HCEC 1CT (cell line): ENCODE measurements at places on chromosomes 2 and 18.

- DNase-seq = no peak
Observed at GRCh38 chr2:222261504-222261903, 37.3 kb downstream of the PAX3 start.

- no peak for DNase-seq
Observed at GRCh38 chr2:171036532-171036931, 107.5 kb downstream of the GORASP2 start.

- DNase-seq = no peak
Observed at GRCh38 chr2:126774761-126775160, 118.8 kb downstream of the GYPC start.

DNA sequence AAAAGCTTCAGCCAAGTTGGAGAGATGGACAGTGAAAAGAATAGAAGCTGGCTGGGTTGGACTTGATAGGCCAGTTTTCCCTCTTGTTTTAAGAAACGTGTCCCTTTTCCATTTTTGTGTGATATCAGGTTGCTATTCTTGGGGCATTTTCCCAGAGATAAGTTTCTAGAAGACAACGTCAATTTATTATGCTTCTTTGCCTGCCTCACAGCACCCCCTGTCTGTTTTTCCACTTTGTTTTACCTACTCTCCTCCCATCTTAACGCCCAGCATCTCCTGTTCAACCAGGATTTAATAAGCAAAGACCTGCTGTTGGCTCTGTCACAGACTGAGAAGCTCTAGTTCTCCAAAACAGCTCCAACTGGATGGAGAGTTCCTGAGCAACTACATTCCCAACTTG lies 317.8 kb upstream of the ZNF521 start:
- DNase-seq = peak; percentile 40

- DNase-seq = peak; percentile 64
Observed at GRCh38 chr2:160407393-160408172, 86.0 kb downstream of the RBMS1 start.

GRCh38 chr2:234534515-234534914 lies 37.6 kb upstream of the ARL4C start:
- DNase-seq = no peak

DNA sequence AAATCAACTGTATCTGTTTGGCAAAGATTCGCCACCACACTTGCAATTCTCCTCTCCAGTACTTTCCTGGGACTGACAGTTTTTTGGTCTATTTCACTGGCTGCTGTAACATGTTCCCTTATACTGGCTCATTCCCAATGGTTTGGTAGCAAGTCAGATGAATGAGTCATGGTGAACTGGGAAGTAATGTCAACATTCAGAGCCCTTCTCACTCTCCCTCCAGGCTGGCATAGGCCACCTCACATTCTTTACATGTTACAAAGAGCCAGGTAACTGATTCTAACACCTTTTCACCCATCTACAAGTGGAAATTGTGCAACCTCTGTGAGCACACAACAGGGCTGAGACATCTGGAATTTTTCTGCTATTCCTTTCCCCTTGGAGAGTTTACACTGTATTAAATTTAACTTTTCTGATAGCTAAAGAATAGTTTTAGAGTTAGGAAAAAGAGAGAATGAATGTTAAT lies 111.3 kb upstream of the TLK1 start:
- DNase-seq = peak; percentile 85

DNA sequence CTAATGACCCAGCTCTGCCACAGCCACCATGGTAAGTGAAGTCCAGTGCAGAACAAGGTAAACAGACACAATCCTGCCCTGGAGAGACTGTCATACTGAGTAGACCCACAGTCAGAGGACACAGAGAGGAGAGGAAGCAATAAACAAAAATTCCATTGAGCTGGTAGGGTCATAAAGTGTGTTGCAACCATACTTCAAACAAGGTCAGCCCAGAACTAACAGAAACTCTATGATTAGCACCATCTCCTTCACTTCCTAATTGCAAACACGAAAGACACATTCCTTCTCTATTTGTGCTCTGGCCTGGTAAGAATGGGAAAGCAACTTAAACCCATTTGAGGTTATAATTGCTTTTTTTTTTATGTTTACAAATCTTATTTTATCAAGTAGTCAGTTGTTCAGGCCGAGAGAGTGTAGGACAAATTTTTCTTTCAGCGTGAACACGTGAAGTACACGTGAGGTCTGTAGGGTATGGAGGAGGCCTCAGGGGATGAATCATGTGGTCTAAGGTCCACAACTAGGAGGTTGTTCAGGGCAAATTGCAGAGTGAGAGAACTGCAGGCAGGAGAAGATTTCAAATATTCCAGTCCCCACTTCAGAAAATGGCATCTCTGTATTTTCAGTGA lies 71.4 kb upstream of the GLS start:
- no peak for DNase-seq
